ENCODE measurements at places on chromosomes 6 and 20.

DNA sequence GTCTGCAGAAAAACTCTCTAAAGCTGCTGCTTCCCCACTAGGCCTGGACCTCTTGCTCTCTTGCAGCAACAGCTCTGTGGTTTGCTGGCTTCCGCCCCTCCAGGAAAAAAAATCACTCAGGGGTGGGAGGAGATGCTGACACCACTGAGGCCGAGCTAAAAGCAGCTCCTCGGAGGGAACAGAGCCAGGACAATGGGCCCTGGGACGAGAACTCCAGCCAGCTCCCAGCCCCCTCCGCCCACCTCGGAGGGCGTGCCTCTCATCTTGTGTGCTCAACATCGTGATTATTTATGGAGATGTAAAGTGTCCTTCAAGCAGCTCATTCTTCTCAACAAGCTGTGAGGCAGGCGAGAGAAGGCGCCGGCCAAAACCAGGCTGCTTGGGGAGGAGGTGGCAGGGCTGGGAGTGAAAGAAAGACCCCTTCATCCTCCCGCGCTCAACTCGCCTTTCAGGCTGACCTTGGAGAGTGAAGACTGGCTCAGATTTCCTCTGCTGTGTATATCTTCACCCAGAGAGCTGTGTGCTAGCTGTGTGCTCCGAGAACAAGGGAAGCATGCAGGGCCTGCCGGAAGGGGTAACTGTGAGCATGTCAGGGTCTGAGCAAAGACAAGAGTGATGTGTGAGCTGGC lies 53.5 kb upstream of the LRFN2 start:
- no peak for DNase-seq

DNA sequence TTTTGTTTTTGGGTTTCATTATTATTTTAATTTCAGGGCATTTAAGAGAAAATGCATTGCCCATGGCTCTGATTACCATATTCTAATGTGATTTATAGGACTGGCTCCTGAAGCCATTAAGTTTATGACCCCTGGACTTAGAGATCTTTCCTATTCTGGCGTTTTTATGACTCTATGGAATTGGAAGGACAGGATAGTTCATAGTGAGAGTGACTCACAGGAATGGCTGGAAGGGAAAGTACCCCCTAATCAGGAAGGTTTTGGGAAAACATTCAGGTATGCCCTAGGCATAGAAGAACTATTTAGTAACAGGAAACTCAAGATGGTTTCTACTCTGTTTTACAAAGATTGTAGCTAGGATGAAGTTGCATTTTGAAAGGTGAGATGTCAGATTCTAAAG lies 108.6 kb upstream of the SLC2A12 start:
- no peak for DNase-seq

GRCh38 chr6:7334685-7335084 lies 21.7 kb upstream of the SSR1 start:
- DNase-seq = no peak

GRCh38 chr6:14276667-14277404 lies 159.3 kb downstream of the CD83 start:
- DNase-seq = no peak

- no peak for DNase-seq
Observed at GRCh38 chr6:146583966-146584365, 14.8 kb upstream of the ADGB start.

Data from activated T-helper 1 cell treated with Interleukin-2 at 50 U/mL for 16 hours (primary cell).